Mesenteric fat pad (tissue), 1 donor: ENCODE measurements at places on chromosomes 7 and 10.

GRCh38 chr10:74419491-74419951 lies 268.5 kb downstream of the ADK start:
- no peak for DNase-seq

DNA sequence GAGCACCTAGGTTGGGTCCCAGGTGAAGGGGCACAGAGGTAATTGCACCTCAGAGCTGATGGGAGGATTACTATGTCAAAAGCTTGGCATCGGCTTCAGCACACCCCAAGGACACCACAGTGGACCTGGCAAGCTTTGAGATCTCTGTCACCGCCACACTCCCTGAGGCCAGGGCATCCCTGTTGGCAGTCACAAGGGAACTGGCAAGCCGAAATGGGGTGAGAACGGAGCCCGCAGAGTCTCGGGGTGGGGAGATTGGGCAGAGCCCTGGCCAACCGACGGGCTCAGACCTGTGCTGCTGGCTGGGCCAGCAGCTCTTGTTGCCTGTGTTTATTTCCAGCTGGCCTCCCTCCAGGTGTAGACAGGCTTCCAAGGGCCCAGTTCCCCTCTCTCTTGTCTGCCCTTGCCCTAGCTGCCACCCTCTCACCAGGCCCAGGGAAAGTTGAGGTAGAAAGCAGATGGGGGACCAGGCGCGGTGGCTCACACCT lies 2.5 kb downstream of the HSPB1 start:
- no peak for DNase-seq

DNA sequence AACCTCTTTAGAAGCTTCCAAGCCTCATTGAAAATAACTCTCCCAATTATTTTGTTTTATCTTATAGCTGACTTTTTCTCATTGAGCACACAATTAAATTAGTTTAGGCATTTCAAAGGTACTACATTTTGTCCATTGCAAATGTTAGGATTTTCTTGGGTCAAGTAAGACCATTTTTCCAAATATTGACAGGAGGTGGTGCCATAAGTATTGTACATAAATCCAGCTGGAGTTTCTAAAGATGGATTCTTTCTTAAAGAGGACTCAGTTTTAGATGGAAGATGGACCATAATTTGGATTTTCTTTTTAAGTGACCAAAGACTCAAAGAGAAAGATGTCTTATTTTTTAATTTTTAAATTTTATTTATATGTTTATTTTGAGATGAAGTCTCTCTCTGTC lies 12.3 kb upstream of the OPN4 start:
- DNase-seq = no peak

DNA sequence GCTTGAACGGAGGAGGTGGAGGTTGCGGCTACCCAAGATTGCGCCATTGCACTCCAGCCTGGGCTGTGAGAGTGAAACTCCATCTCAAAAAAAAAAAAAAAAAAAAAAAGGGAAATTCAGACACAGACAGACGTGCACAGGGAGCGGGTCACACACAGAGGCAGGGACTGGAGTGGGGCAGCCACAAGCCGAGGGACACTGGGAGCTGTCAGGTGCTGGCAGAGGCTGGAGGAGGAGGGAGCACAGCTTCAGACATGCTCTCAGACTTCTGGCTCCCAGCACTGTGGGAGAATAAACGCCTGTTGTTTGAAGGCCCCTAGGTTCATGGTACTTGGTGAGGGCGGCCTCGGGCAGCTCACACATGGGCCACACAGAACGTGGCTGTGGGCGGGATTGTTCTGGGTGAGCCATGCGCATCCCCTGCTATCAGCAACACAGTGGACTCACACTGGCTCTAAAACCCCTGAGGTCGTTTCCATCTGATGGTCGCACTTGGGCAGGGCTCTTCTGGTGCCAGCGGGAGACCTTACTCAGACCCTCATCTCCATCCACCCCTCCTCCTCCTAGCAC lies 375.9 kb downstream of the DNAJB6 start:
- no peak for DNase-seq

DNA sequence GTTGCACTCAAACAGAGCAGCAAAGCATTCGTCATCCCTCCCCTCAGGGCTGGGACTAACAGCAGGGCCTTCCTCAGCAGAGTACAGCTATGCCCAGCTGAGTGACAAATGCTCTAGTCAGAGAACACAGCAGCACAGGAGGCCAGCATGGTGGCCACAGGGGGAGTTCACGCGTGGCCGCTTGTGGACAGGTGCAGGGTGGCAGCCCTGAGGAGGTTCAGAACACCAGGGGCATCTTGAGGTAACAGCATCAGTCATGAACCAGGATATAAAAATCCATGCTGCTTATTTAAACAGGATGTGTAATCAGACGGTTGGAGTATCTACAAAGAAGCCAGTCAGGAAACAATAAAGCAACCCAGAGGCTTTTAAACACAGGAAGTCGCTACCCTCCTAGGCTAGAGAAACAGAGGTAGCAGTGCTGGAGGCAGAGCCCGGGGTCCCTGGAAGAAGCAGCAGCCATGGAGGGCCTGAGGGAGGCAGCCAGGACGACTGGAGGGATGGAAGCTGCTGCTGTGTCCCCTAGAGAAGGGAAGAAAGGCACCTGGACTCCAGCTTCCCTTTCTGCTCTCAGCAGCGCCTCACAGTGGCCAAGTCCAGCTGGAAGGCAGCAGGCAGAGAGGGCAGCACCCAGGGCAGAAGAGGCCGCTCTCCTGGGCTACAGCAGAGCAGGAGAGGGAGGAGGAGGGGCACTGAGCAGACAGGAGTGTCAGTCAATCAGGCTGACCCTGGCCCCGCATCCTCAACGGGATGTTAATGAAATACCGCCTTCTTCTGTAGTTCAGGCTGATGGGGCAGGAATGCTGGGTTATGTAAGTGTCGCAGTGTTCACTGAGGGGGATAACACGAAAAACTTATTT lies 70.8 kb upstream of the UCN3 start:
- no peak for DNase-seq
